ENCODE measurements at places on chromosomes 2 and 18.

- no peak for DNase-seq
These were observed 2.1 kb downstream of the NABP1 start for GRCh38 chr2:191679818-191680600.

DNA sequence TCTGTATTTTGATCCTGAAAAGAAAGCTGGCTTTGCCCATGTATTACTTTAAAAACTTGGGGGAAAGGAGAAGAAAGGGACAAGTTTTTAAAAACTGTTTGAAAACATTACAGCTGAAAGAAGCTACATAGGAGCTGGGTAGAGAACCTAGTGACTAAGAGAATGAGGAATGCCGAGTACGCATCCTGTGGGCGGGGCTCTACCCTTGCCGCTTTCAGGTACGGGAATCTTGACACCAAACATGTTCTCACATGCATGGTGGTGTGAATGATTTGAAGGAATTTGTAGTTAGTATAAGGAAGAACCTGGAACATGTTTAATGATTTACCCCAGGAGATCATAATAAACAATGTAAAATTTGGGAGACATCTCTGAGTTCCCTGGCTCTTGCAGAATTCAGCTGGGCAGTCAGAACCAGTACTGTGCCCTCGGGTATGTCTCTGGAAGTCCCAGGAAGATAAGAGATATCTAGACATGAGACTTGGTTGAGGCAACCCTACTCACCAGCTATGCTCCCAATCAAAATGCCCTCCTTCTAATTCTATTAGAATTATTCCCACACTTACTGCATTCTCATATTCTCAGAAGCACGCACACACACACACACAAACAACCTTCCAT is 16.5 kb upstream of the TGFA start:
- DNase-seq: no peak

GRCh38 chr2:65056215-65057053 is at the start of gene CEP68:
TSS of gene CEP68 (plus strand) at chr2:65056416. CDS start at chr2:65069445, 13,029 bp downstream.
- peak; percentile 83 for DNase-seq

DNA sequence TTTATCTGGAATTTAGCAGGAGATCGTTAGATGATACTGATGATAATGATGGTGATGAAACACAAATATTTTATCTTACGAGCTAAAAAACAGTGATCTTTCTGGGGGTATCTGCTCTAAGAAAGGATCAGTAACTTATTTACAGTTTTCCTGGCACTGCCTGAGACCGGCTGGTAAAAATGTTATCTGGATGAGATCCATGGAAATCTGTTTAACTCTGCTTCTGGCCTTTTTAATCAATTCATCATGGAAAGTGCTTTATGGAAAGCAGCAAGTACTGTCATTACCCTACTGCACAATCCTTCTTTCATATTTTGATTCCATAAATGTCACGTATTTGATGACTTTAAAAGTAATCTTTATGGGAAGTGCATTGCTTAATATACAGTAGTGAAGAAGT is 612.7 kb upstream of the GCFC2 start:
- DNase-seq: no peak
